Fibroblast of gingiva (primary cell): ENCODE measurements at places on chromosomes 1 and 21.
A peak's percentile ranks its signal among the peaks of the same experiment; 100 is the strongest.

DNA sequence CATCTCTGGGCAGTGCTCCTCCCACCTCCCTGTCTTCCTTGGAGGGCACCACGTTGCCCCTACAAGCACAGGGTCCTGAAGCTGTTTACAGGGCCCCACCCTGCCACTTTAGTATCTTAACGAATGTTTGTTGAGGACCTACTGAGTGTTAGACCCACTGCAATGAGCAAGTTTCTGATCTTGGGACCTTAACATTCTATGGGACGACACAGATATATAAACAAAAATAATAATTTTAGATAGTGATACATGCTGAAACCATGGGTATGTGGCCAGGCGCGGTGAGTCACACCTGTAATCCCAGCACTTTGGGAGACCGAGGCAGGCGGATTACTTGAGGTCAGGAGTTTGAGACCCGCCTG, 10.1 kb downstream of the ENTREP3 start:
- DNase-seq: no peak

GRCh38 chr1:112790920-112791722, 76.0 kb upstream of the PPM1J start:
- no peak for DNase-seq

GRCh38 chr1:53738205-53739108, 507 bp downstream of the GLIS1 start:
- no peak for DNase-seq

DNA sequence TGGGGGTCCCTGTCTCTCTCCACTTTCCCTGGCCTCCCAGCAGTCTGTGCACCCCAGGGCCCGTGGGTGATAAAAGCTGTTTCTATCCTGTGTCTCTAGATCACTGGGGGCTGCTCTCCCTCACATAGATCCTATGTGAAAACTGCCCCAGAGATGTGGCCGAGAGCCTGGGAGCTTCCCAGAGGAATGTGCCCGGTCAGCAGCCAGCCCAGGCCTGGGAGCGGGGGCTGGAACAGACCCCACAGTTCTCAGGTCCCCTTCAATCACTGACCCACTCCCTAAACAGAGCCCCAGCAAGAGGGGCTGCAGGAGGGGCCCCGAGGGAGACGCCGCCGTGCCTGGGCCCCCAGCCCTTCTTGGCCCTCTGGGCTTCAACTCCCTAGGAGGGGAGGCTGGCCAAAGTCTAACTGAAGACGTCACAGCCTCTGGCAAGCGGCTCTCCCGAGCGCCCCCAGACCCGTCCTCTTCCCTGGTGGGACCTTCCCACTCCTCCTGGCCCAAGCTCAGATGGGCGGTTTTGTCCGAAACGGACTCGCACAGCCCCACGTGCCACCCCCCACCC, 403 bp downstream of the MXRA8 start:
- no peak for DNase-seq

GRCh38 chr21:35467566-35467965, 418.5 kb upstream of the RUNX1 start:
- peak; percentile 18 for DNase-seq
